Ovary (tissue), 10 donors: ENCODE measurements at places on chromosomes 6 and 20. TPM values are rescaled to one million over a fixed set of nuclear protein-coding genes. Genes with fewer than 3 reads are reported as not detected.

The OLIG3 gene
- polyA plus RNA-seq, result not detected

The DNAH8 gene
- polyA plus RNA-seq, result 0.02 TPM

The COQ3 gene
- 6.9 TPM for polyA plus RNA-seq

The PPP1R11 gene
- polyA plus RNA-seq, result 48.6 TPM

The PRRT1 gene
- polyA plus RNA-seq, result 27.7 TPM

The SEMG1 gene
- polyA plus RNA-seq, result not detected

The TFAP2D gene
- polyA plus RNA-seq, result not detected

The MAN1A1 gene
- polyA plus RNA-seq, result 33.9 TPM

The SNAP25 gene
- 6.4 TPM for polyA plus RNA-seq

The SLC17A5 gene
- 4.3 TPM for polyA plus RNA-seq

The SLC22A7 gene
- polyA plus RNA-seq, result not detected

The SLC17A2 gene
- polyA plus RNA-seq, result not detected

The ERVFRD-1 gene
- polyA plus RNA-seq, result not detected

The CAGE1 gene
- not detected for polyA plus RNA-seq

The HRH3 gene
- not detected for polyA plus RNA-seq

The GSTA1 gene
- 107 TPM for polyA plus RNA-seq

The MMP24 gene
- 0.55 TPM for polyA plus RNA-seq

The TGM3 gene
- polyA plus RNA-seq, result 0.04 TPM

The ISM1 gene
- polyA plus RNA-seq, result 3.6 TPM

The RCAN2 gene
- 25.6 TPM for polyA plus RNA-seq

The FAM50B gene
- polyA plus RNA-seq, result 8.1 TPM

The HSD17B8 gene
- polyA plus RNA-seq, result 10.3 TPM

The PACRG gene
- polyA plus RNA-seq, result 4.5 TPM

The PARD6B gene
- polyA plus RNA-seq, result 1.0 TPM

The SPO11 gene
- polyA plus RNA-seq, result not detected

The FRS3 gene
- 6.8 TPM for polyA plus RNA-seq
